Activated gamma-delta T cell treated with Interleukin-2 at 50 U/mL for 16 hours (primary cell): ENCODE measurements at places on chromosomes 2 and 18.

- no peak for DNase-seq
Measured at GRCh38 chr2:99106913-99107312, 34.6 kb upstream of the C2orf15 start.

DNA sequence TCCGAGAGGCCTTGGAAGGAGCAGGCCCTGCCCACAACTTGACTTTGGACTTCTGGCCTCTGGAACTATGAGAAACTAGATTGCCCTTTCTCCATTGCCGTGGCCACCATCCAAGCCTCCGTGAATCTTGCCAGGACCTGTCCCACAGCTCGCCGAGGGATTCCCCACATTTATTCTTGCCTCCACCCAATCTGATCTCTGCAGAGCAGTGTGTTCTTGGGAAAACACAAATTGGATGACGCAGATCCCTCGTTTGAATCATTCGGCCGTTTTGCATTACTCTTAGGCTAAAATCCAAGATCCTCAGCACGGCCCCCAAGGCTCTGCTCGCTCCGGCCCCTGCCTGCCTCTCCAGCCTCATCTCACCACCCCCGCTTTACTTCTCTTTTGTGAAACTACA lies 364.2 kb downstream of the ZNF516 start:
- DNase-seq: no peak

- DNase-seq: no peak
Measured at GRCh38 chr2:180122874-180123273, 115.8 kb upstream of the CWC22 start.

- no peak for DNase-seq
Measured at GRCh38 chr2:43361286-43361685, 134.9 kb upstream of the ZFP36L2 start.

DNA sequence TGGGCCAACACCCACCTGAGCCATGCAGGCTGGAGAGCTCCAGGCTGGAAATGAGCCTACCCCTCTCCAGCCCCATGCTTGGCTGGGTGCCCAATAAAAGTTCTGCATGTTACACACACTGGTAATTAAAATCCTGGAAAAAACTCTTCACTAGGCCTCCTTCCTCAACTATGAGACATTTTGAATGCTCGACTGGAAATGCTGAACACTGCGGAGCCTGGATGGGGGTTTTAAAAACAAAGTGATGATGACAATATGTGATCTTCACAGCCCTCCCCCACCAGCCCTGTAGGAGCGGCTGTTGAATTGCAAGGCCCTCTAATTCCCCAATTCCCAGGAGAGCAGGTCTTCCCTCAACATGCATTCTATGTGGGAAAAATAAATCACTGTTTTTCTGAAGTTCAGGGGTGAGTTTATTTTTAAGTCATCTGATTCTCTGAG lies 179.2 kb downstream of the TTC32 start:
- no peak for DNase-seq

GRCh38 chr2:101310834-101311695 lies 2.6 kb upstream of the RNF149 start:
- DNase-seq: no peak

GRCh38 chr2:29174937-29175336 lies 59.7 kb downstream of the CLIP4 start:
- DNase-seq: no peak

- DNase-seq: no peak
Measured at GRCh38 chr2:71613403-71613952, 160.1 kb downstream of the DYSF start.

GRCh38 chr2:103139628-103140268 lies 377.9 kb downstream of the TMEM182 start:
- DNase-seq: no peak

DNA sequence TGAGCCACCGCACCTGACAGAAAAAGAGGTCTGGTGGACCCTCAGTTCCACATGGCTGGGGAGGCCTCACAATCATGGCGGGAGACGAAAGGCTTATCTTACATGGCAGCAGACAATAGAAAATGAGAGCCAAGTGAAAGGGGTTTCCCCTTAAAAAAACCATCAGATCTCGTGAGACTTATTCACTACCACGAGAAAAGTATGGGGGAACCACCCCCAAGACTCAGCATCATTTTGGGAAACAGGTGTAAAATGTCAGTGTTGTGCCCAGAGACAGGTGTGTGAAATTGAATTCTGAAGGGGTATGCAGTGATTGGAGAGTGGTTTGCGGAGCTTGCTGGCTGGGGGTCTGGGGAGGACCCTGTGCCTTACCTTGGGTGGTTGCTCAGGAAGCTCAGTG lies 4.6 kb upstream of the D2HGDH start:
- no peak for DNase-seq

GRCh38 chr2:208671284-208671683 lies 264.7 kb downstream of the PTH2R start:
- DNase-seq: no peak

GRCh38 chr2:48249025-48249424 lies 280.9 kb upstream of the STON1 start:
- no peak for DNase-seq

GRCh38 chr2:6957910-6958615 lies 40.9 kb downstream of the RNF144A start:
- DNase-seq: no peak
